ENCODE measurements at places on chromosomes 12 and 14.

DNA sequence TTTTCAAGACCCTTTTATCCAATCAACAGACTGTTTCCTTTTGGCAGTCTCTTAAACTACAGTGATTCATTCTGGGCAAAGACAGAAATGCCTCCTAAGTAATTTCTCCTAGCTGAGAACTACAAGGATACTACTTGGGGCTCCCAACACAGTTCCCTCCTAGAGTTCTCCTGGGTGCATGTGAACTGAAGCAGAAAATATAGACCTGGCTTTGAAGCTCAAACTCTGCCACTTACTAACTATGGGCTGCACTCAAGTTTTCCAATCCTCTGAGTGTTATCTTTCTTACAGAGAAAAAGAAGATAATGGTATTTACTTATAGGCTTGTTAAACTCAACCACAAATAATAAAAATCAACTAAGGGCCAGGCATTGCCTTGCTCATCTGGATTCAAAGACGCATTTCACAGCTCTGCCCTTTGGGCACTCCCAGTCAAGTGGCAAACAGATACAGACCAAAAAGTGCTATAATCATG, 97.6 kb downstream of the EFCAB11 start:
- no peak for DNase-seq

- DNase-seq: peak; percentile 32
Observed at GRCh38 chr12:3885277-3886094, 12.3 kb upstream of the PARP11 start.

- no peak for DNase-seq
Observed at GRCh38 chr12:53225635-53226424, 6.2 kb downstream of the RARG start.

- DNase-seq: peak; percentile 52
Observed at GRCh38 chr12:107014055-107014454, 27.1 kb upstream of the MTERF2 start.

- DNase-seq: peak; percentile 62
Observed at GRCh38 chr14:51862176-51862796, 1.9 kb downstream of the GNG2 start.

DNA sequence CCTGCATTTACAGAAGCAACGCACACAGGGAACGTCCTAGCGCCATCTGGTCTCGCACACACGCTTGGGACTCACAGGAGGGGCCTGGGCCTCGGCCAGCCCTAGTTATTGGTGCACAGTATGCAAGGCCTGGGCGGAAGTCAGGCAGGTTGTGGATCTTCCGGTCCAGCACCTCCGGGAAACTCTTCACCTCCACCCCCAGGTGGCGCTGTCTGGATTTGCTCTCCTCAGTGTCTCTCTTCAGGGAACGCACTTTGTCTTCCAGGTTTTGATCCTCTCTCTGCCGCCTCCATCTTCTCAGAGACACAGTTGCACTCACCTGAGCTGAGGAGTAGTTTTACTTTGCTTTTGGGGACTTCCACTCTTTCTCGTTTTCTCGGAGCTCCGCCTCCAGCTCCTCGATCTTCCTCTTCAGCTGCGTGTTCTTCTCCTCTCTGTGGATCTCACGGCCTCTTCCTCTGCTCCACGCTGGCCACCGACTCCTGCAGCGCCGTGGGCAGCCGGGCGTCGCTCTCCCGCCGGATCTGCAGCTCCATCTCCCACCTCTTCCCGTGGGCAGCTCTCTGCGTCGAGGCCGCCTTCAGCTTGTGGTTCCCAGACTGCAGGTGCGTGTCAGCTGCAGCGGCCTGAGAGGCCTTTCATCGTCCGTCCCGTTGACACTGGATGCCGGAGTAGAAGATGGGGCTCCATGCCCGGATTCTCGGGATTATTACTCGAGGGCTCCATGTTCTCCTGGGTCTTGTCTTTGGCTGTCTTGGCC, 933.8 kb downstream of the TMEM121 start:
- peak; percentile 70 for DNase-seq

DNA sequence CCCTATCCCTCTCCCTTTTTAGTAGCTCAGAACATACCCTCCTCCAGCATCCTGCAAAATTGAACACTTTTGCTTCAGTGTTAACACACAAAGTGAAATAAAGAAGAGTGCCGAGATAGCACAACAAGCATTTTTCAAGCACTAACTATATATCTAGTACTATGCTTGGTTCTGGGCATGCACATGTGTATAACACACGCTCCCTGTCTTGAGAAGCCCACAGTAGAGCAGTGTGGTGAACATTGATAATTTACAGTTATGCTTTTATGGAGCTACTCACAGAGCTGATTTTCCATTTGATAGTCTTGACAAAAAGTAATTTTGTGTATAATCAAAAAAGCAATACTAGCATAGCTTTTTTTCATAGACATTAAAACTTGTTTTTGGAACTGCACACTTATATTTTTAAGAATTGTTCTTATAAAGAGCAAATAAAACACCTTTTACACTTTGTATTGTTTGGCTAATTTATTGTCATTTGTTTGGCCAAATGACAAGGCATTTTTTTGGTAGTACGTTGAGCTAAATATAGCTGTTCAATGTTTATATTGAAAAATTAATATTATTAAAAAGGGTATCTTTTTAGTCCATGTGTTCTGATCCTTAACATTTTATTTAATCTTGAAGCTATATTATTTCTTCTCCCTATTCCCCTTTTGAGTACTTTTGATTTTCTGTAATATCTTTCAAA, 39.7 kb downstream of the LEMD3 start:
- DNase-seq: no peak

GRCh38 chr12:82787016-82787415, 100.3 kb downstream of the TMTC2 start:
- no peak for DNase-seq

DNA sequence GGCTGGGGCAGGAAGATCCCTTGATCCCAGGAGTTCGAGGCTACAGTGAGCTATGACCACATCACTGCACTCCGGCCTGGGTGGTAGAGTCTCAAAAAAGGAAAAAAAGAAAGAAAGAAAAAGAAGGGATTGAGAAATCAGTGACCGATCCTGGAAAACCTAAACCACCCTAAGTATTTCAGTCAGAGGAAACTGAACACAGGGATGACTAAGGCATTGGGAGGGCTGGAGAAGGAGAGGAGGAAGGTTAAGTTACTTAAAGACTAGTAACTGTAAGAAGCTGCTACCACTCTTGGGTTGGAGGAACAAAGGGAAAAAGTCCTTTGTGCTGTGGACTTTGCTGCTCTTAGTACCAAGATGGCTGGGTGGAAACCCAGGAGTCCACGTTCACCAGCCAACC, 10.6 kb downstream of the HHIPL1 start:
- DNase-seq: no peak

GRCh38 chr14:59788176-59788575, 82.4 kb downstream of the RTN1 start:
- DNase-seq: no peak

DNA sequence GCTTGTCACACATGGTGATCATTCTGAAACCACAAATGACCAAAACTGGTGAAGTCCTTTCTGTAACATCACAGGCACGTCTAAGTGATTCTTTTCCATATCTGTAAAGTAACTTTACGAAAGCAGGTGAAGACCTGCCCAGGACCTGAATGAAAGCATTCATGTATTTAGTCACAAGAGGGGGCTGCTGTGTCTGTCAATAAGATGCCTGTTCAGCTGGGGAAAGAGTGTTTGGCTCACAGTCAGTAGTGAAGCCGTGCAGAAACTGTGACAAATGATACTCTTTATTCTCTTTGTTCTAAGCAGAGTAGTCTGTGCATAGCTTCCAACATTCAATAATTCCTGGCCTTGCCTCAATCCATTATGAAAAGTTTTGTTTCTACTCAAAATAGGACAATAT, 373.5 kb upstream of the OR4E1 start:
- DNase-seq: peak; percentile 41

DNA sequence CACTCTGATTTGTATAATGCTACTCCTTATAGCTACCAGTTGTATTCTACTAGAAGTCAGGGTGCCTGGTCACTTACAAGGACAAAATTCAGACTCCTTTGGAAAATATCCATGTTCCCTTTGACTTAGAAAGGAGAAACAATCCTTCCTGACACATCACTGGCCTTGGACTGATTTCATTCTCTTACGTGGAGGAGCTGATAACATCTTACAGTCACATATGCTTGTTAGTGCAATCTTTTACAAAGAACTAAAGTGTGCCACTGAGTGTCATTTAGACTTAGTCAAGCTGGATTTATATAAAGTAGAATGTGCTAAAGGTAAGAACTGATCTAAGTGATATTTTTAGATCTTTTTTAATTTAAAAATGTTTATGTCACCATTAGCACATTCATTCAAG, 131.0 kb upstream of the TMTC2 start:
- no peak for DNase-seq

- no peak for DNase-seq
Observed at GRCh38 chr12:95848575-95849388, 10.0 kb upstream of the SNRPF start.

- DNase-seq: no peak
Observed at GRCh38 chr14:58638231-58639197, 752 bp downstream of the DACT1 start.

DNA sequence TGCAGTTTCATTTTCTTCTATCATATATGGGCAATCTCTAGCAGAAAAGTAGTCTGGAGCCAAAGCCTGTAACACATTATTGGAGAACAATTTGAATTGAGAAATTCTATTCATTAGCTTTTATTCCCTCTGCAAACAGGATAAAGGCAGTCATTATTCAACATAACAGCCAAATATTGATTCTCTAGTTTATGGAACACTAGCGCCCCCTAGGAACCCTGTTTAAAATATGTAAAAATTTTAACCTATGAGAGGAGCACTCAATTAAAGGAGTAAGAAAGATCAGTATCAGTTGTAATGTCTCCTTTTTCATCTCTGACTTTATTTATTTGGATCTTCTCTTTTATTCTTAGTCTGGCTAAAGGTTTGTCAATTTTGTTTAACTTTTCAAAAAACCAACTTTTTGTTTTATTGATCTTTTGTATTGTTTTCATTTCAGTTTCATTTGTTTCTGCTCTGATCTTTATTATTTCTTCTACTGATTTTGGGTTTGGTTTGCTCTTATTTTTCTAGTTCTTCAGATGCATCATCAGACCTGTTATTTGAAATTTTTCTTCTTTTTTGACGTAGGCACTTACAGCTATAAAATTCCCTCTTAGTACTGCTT, 4.8 kb upstream of the LMNTD1 start:
- no peak for DNase-seq

GRCh38 chr14:35353409-35354172, 51.0 kb downstream of the NFKBIA start:
- no peak for DNase-seq

DNA sequence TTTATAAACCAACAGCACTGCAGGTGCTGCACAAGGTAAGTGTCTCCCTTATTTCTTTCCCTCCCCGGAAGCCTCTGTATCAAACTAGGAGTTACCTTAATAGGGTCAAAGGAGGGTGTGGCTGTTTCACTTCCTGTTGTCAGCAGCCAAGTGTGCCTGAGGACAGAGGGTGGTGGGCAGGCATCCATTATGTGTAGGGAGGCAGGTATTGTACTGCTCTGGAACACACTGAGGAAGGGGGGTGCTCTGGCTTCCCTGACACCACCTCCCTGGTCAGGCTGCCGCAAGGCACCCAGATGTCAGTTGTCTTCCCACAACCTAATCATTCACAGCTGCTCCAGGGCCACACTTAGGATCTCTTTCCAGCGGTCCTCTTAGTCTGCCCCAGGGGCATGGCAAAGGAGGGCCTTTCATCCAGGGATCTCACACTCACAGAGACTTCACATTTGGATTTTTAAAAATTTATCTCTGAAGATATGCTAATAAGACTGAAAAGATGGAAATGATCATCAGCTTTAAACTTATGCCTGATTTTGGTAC, 132.0 kb upstream of the ARHGAP5 start:
- peak; percentile 57 for DNase-seq

GRCh38 chr12:122793685-122794106, 19.3 kb downstream of the CCDC62 start:
- DNase-seq: peak; percentile 64

DNA sequence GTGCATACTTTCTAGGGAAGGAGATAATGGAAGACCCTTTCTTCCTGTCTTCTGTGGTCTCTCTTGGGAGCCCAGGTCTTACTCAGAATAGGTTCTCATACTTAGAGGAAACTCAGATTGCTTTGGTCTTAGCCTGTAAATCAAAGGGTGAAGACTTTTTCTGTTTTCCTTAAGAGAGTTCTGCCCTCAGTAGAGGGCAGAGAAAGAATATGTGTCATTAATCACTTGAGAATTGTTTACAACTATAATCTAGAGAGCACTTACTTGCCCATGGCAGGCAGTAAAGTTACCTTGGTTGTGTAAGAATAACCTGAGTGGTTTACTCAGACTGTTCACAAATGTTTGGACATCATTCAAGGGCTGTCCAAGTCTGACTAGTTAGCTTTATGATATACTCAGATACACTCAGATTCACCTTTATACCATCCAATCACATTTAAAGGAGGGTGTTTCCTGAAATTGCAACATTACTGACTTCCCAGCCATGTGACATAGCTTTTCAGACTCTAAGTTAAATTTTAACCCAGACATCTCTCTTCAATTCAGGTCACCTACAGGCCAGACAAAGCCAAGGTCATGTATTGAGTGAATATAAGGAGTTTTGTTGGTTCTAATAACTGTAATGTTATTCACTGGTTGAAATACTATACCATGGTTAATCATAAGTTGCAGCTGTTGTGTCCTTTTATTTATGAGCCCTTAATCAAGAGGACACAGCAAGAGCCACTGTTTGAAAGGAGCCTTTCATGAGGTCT, 372.2 kb downstream of the RAD51B start:
- DNase-seq: no peak

- DNase-seq: no peak
Observed at GRCh38 chr12:30110958-30111586, 327.3 kb upstream of the TMTC1 start.

DNA sequence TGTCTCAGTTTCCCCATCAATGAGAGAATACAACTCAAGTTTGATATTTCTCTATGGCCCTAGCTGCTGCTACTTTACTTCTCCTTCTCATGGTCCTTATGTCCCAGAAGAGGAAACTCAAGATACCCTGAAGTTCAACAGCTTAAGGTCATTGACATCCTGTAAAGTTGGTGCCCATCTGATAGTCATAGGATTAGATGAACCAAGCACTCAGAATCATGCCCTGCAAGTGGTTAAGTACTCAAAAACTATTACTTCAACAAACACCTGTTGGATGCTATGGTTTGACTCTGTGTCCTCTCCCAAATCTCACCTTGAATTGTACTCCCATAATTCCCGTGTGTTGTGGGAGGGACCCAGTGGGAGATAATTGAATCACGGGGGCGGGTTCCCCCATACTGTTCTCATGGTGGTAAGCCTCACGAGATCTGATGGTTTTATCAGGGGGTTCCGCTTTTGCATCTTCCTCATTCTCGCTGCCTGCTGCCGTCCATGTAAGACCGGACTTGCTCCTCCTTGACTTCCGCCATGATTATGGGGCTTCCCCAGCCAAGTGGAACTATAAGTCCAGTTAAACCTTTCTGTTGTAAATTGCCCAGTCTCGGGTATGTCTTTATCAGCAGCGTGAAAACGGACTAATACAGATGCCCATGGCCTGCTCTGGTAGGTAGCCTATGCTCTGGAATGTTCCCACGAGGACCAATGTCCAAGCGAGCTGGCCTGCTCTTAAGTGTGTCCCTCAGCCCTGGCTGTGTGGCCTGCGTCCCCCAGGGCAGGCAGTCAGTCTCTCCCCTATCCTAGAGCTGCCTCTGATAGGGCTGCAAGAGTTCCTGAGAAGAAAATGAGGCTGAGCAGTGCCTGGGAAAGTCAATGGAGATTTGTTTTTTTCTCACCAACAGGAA, 18.1 kb downstream of the CAMKK2 start:
- no peak for DNase-seq

Measured in CD4-positive, alpha-beta T cell treated with Interleukin-1 beta for 1 hour (primary cell).